Upper lobe of left lung (tissue), 6 donors: ENCODE measurements at places on chromosomes 16 and 17.

GRCh38 chr16:12901597-12902461 lies at the start of gene SHISA9:
Gene SHISA9 (plus strand): TSS chr16:12901598.
- H3K4me1 ChIP-seq: no peaks in the 10 kb centered on the region
- no peaks in the 10 kb centered on the region for H3K27me3 ChIP-seq
- H3K27ac ChIP-seq: no peak within 1 kb of the TSS
- no peaks in the 10 kb centered on the region for H3K36me3 ChIP-seq
- peak; percentile 78 for DNase-seq
- peak within 1 kb of the TSS; percentile 7 for H3K4me3 ChIP-seq

- no peak overlapping the region for H3K4me3 ChIP-seq
- DNase-seq: no peak
- no peaks in the 10 kb centered on the region for H3K36me3 ChIP-seq
Measured at GRCh38 chr17:73099511-73099910, 7.0 kb upstream of the SLC39A11 start.

DNA sequence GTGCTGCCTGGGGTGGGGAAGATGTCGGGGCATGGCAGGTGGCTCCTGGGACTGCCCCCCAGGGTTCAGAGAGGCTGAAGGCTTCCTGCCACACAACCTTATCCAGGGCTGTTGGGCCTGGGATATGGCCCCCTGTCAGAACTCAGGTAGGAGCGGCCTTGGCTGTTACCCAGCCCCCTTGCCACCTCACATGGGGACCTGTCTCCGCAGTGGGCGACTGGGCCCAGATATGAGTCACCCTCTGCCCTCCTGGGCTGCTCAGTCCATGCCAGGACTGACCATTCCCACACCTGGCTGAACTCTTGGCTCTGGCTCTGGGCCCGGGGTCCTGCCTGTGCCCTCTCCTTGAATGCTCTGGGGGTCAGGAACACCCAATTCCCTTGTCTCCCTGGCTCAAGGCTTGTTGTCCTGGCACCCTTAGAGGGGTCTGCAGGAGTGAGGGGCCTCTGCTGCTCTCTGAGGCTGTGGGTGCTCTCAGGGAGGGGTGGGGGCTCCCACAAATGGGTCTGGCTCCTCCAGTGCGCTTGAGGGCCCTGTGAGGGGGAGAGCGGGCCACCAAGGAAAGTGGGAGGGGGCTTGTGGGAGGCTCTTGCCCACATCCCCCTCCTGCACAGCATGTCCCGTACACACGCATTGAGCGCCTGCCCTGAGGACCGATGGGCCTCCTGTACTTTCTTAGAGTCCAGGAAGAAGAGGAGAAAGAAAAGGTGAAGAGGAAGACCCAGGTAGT lies 36.0 kb downstream of the LGALS9 start:
- H3K36me3 ChIP-seq: no peaks in the 10 kb centered on the region
- no peaks in the 10 kb centered on the region for H3K4me1 ChIP-seq
- no peak for DNase-seq
- no peak overlapping the region for H3K27ac ChIP-seq
- no peaks in the 10 kb centered on the region for H3K27me3 ChIP-seq
- H3K4me3 ChIP-seq: no peak overlapping the region

GRCh38 chr16:29156511-29156910 lies 171.7 kb downstream of the LAT start:
- H3K4me1 ChIP-seq: peaks cover 3% of the 10 kb centered on the region
- H3K36me3 ChIP-seq: no peaks in the 10 kb centered on the region
- H3K27ac ChIP-seq: peak overlapping the region; percentile 81
- no peaks in the 10 kb centered on the region for H3K27me3 ChIP-seq
- no peak overlapping the region for H3K4me3 ChIP-seq
- no peak for DNase-seq

DNA sequence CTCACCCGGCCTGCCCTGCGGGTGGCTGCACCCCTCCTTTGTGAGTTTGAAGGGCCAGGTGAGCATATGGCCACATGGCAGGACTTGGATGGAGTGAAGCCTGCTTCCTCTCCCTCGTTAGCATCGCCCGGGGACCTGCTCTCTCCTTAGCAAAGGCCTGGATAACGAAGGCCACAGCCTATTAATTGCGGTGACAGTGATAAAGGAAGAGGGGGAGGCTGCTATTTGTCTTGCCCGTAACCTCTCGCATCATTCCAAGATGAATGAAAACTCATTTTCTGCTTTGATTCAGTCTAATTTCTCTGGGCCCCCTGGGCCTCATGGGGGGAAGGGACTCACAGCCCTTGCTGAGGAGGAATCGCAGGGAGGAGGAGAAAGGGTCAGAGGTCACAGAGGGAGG lies 68.5 kb upstream of the LHX1 start:
- no peak for DNase-seq
- H3K36me3 ChIP-seq: no peaks in the 10 kb centered on the region
- H3K27ac ChIP-seq: no peak overlapping the region
- no peaks in the 10 kb centered on the region for H3K27me3 ChIP-seq
- H3K4me3 ChIP-seq: no peak overlapping the region

DNA sequence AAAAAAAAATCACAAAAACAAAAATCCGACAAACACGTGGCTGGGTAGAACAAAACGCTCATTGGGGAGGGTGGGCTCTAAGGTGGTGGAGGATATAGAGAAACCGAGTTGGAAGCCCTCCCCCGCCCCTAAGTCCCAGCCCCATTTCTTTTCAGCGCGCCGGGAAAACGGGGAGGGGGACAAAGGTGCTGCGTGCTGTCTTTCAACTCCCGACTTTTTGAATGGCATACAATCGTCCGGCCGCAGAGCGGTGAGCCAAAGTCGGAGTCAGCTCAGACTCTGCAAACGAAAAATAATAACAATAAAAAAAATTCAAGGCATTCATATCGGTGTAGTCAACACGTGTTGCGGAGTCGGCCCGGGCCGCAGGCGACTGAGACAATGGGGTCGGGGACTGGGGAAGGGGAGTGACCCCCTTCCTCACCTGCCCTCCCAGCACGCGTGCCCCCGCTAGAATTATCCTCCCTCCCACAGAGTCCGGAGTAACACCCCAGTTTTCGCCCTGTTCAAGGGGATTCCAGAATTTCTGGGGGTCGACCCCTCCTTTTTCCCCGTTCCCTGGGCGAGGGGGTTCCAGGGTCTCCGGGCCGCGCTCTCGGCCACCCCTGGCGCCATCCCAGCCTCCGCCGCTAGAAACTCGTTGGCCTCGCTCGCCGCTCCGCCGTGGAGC lies 1.7 kb upstream of the IGF2BP1 start:
- H3K4me1 ChIP-seq: peaks cover 25% of the 10 kb centered on the region
- H3K27me3 ChIP-seq: peaks cover 57% of the 10 kb centered on the region
- no peak overlapping the region for H3K27ac ChIP-seq

DNA sequence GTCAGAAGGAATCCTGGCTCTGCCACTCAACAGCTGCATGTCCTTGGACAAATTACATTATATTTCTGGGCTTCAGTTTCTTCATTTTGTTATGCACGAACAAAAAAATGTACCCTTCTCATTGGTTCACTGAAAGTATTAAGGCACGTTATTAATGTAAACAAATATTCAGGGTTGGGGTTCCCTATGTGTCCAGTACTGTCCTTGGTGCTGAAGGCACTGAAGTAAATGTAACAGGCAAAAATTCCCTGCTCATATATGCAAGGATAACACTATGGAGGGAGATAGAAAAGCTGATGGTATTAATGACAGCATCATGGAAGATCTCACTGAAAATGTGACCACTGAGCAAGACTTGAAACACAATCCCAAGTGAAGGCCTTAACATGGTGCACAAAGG lies 386.6 kb downstream of the XYLT1 start:
- H3K27ac ChIP-seq: no peak overlapping the region
- H3K36me3 ChIP-seq: no peaks in the 10 kb centered on the region
- no peak for DNase-seq
- H3K27me3 ChIP-seq: no peaks in the 10 kb centered on the region
- H3K4me3 ChIP-seq: no peak overlapping the region

GRCh38 chr17:79872762-79873161 lies 33.5 kb upstream of the CBX4 start:
- no peaks in the 10 kb centered on the region for H3K4me1 ChIP-seq
- H3K27me3 ChIP-seq: no peaks in the 10 kb centered on the region
- no peak overlapping the region for H3K4me3 ChIP-seq
- H3K36me3 ChIP-seq: no peaks in the 10 kb centered on the region

- H3K36me3 ChIP-seq: no peaks in the 10 kb centered on the region
- no peak for DNase-seq
- H3K4me3 ChIP-seq: no peak overlapping the region
- peaks cover 6% of the 10 kb centered on the region for H3K4me1 ChIP-seq
- H3K27ac ChIP-seq: no peak overlapping the region
Measured at GRCh38 chr16:67024384-67025209, 4.4 kb upstream of the CBFB start.

DNA sequence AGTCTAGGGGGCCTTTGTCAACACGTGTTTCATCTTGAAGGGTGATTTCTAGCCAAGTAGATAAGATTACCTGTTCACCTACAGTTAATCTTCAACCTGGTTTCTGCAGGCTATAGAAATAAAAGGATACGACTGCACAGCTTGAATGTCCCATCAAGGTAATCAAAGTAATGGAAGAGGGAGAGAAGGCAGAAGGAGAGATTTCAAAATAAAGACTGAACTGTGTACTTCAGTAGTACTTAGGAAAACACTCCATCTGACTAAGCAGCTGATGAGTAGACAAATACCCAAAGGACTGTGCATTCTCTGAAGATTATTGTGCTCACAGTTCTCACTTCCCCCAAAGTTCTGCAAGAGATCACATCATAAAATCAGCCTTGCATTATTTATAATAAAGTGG lies 5.8 kb upstream of the RFFL start:
- H3K36me3 ChIP-seq: no peaks in the 10 kb centered on the region
- no peak overlapping the region for H3K27ac ChIP-seq
- H3K4me3 ChIP-seq: no peak overlapping the region

- H3K4me3 ChIP-seq: no peak overlapping the region
- no peaks in the 10 kb centered on the region for H3K4me1 ChIP-seq
- H3K36me3 ChIP-seq: no peaks in the 10 kb centered on the region
- DNase-seq: no peak
- H3K27me3 ChIP-seq: no peaks in the 10 kb centered on the region
Measured at GRCh38 chr16:20359997-20360396, 7.5 kb upstream of the UMOD start.

DNA sequence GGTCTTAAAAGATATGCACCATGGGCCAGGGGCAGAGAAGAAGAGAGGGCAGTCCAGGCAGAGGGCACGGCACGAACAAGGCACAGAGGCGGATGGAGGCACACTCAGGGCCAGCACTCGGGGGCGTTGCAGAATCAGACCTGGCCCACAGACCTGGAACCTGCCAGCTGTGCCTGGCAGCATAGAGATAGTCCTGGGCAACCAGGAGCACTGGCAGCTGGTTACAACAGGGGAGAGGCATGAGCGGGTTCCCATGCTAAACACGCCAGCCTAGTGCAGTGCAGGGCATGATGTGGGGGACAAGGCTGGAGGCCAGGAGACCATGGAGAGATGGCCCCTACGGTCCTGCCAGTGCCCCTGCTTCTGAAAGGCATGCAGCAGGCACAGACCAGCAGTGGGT lies 56.9 kb upstream of the RBFOX3 start:
- no peak for DNase-seq
- no peak overlapping the region for H3K4me3 ChIP-seq

DNA sequence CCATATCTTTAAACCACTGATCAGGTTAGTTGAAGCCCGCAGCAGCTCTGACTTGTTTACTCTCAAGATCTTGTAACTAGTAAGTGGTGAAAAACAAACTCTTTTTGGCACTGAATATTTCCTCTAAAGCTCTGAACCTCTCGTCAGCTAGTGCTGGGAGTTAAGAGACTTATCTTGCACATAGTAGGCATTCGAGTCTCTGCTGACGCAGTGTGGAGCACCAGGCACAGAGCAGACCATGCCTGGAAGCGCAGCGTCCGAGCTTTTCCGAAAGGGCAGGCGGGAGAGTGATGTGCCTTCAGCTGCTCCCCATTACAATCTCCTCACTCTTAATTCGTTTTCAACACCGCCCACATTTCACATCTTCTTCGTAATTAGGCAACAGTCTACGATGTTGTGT lies 63.0 kb downstream of the SMG6 start:
- H3K36me3 ChIP-seq: no peaks in the 10 kb centered on the region
- H3K27me3 ChIP-seq: no peaks in the 10 kb centered on the region
- no peak for DNase-seq
- H3K4me3 ChIP-seq: no peak overlapping the region
- no peak overlapping the region for H3K27ac ChIP-seq

DNA sequence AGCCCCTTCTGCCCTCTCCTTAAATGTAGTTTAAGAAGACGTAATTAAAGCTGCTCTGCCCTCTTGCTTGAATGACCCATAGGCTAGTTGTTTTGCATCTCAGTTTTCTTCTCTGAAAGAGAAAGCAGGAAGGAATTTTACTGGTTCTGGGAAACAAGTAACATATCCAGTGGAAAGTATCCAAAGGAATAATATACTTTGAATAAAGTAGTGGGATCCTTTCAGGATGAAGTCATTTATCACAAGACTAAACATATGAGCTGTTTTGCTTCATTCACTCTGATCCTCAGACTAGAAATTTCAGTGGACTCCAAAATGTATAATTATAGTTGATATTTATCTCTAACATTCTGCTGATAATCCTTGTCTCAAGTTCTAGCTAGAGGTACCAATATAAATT lies 1297.6 kb upstream of the GOT2 start:
- no peaks in the 10 kb centered on the region for H3K27me3 ChIP-seq
- H3K4me3 ChIP-seq: no peak overlapping the region
- no peak overlapping the region for H3K27ac ChIP-seq
- DNase-seq: no peak
- no peaks in the 10 kb centered on the region for H3K4me1 ChIP-seq
- no peaks in the 10 kb centered on the region for H3K36me3 ChIP-seq
